Activated T-cell treated with anti-CD3 and anti-CD28 coated beads for 48 hours (primary cell): ENCODE measurements at places on chromosomes 7 and 10.
A peak's percentile ranks its signal among the peaks of the same experiment; 100 is the strongest.

DNA sequence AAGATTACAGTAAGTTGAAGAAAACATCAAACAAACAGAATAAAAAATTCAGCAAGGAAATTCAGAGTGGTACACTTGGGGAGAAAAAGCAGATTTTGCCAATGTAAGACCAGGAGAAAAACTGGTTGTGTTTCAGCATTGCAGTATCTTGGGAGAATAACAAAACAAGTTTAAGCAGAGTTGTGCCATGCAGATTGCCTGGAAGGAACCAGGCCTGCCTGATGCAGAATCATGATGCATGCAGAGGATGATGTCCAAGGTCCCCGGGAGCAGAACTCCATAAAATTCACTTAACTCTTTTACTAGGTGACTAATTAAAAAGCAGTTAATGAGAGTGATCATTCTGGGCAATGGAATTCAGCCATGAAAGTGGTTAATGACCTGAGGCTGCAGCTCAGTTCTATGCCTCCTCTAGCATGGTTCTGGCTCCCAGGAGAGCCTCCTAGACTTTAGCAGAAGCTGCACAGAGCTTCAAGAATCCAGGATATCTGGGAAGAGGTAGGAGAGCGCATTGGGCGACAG is 379.7 kb upstream of the C7orf33 start:
- no peak for DNase-seq

DNA sequence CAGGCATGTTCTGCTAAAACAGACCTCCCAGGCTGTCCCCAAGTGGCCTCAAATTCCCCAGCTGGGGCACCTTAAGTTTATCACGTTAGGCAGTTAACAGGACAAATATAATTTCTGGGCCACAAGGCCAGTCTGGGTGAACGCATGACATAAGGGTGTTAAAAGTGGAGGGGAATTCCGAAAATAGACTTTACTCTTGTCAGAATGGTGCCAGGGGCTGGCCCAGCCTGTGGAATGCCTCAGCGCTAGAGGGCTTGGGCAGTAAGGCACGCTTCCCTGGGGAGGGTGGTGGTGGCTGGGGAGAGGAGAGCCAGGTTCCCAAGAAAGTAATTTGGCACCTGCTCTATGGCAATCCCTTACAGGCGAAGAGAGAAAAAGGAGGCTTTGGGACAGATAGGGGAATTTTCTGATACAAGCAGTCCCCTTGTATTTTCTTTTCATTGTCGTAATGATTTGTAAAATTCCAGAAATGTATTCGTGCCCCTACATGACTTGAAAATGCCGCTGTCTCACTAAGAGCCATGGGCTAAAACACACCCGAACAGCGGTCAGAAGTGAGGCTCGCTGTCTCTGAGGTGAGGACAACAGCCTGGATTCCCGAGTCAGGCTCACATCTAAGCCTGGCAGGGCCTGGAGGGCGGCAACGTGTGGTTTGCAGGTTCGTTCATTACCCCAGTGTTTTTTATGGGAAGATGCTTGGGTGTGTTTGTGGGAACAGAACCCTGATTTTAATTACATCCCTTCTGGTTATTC is 463.2 kb upstream of the GALNT17 start:
- no peak for DNase-seq

DNA sequence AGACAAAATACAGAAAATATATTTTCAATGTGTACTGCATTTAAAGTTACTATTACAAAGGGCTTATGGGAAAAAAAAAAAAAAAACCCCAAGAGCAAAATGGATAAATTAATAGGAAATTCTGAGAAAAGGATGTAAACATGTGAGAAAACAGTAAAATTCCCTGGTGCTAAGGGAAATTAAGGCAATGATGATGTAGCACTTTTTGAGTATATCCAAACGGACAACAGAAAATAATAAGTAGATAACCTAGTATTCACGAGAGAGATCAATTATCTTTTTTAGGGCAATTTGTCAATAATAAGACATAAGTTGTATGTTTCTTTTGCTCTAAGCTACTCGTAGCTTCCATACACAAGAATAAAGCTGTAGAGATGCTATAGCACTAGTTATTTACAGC is 80.2 kb downstream of the PARD3 start:
- no peak for DNase-seq

GRCh38 chr10:14003517-14004184 is 327.1 kb downstream of the FRMD4A start:
- no peak for DNase-seq

DNA sequence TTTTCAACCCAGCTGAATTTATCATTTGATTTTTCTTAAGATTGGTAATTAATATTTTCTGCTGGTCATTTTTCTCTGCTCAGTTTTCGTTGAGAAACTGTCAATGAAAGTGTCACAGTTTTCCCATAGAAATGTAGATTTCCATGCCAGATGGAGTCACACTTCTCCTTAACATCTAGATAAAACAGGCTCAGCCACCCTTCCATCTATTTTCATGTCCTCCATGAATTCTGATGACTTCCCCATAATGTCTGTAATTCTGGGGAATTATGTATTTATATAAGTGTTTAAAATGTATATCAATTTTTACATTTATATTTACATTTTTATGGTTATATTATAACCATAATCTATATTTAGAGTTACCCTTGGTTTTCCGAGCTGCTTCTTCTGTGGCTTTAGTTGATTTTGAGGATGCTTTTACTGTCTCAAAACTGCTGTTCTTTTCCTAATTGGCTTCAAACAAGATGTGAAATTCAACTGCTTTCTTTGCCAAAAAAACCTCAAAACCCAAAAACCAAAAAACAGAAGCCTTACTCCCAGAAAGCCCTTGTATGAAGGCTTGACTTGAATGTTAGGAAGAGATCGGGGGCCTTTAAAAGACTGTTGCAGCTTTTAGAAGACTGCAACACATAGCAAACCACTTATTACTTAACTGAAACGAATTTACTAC is 95.4 kb upstream of the CDCA7L start:
- no peak for DNase-seq

- DNase-seq, result no peak
Measured at GRCh38 chr10:98135222-98135899, 904 bp downstream of the R3HCC1L start.

- DNase-seq, result no peak
Measured at GRCh38 chr7:22579961-22580360, 80.0 kb upstream of the STEAP1B start.

GRCh38 chr7:81687062-81687461 is 82.8 kb downstream of the HGF start:
- DNase-seq, result no peak

DNA sequence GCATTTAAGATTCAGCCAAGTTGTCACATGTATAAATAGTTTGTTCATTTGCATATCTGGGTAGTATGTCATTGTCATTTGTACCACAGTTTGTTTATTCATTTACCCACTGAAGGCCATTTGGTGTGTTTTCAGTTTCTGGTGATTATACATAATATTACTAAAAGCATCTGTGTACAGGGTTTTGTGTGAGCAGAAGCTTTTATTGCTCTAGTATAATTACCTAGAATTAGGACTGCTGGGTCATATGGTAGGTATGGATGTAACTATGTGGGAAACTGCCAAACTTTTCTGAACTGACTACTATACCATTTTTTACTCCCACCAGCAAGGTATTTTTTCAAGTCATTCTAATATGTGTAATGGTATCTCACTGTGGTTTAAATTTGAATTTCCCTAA is 584.0 kb upstream of the GHITM start:
- DNase-seq, result no peak

DNA sequence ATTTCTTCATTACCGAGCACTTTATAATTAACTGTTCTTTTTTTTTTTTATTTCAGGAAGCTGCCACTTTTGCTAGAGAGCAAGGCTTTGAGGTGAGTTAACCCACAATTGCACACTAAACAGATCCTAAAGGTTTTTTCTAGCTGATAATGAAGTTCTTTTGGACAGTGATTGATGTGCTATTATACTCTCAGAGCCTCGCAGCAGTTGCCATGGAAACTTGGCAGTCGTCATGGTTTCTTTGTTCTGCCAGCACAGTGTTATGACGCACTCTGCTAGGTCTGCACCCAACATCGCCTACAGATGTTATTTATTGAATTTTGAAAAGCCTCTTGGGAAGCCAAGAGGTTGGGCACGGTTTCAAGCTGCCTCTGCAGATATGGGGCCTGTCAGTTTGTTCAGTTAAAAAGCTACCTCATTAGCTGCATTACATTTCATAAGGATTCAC is 237.2 kb upstream of the KAT6B start:
- peak; percentile 67 for DNase-seq

DNA sequence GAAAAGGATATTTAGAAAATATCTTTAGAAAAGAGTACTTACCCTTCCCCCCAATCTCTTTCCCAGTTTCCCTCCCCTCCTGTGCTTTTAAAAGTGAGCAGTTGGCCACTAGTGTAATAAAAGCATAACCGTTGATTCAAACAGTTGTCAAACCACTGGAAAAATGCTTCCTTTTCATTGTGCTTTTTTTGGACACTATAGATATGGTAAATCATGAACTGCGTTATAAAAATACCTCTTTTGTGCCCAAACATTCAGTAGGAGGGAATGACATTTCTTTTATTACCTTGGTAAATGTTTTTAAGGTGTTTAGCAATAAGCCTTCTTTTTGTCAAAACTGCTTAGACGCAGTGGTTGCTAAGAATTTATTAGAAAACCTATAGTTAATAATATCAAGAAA is 232.4 kb downstream of the SLC25A13 start:
- no peak for DNase-seq

GRCh38 chr7:7761974-7762779 is 43.8 kb upstream of the RPA3 start:
- no peak for DNase-seq

- no peak for DNase-seq
Measured at GRCh38 chr7:151736403-151736909, 140.5 kb downstream of the PRKAG2 start.

- no peak for DNase-seq
Measured at GRCh38 chr10:34941471-34942357, 126.6 kb upstream of the PARD3 start.

GRCh38 chr7:73308074-73308664 is 457 bp downstream of the NSUN5 start:
- DNase-seq, result no peak

- DNase-seq, result no peak
Measured at GRCh38 chr10:6297951-6298381, 95.2 kb downstream of the PFKFB3 start.

GRCh38 chr7:78014401-78014800 is 215.8 kb downstream of the PHTF2 start:
- DNase-seq, result no peak

- DNase-seq, result no peak
Measured at GRCh38 chr7:14690075-14690474, 212.5 kb downstream of the DGKB start.

DNA sequence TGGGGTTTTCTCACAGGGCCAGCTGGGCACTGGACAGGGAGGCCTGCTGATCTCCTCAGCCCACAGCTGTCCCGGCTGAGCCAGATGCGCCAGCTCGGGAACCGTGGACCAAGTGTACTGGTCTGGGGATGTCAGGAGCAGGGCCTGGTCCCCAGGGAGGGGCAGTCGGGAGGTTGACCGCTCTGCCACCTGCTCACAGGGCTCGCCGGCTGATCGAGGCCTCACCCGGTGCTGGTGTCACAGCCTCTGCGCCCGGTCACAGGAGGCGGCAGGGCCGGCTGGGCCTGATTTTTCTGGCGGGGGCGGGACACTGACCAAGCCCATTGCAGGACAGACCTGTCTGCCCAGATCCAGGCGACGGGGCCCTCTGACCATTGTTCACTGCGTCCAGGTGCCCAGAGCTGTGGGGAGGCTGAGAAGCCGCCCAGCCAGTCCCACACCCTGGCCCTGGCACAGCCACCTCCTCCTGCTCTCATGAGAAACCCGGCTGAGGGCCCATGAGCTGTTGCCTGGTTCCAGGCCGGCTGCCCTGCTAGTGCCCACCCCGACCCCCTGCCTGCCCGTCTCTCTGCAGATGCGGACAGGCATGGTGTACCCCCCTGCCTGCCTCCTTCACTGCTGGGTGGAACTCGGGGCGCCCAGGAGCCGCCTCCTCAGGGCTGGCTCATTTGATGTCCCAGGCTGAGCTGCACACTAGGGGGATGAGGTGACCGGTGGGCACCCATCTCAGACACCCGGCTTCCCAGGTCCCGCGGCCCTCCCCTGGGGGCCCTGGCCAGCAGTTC is 3.0 kb upstream of the TMEM184A start:
- no peak for DNase-seq

- no peak for DNase-seq
Measured at GRCh38 chr7:118583641-118584040, 359.1 kb downstream of the ANKRD7 start.

DNA sequence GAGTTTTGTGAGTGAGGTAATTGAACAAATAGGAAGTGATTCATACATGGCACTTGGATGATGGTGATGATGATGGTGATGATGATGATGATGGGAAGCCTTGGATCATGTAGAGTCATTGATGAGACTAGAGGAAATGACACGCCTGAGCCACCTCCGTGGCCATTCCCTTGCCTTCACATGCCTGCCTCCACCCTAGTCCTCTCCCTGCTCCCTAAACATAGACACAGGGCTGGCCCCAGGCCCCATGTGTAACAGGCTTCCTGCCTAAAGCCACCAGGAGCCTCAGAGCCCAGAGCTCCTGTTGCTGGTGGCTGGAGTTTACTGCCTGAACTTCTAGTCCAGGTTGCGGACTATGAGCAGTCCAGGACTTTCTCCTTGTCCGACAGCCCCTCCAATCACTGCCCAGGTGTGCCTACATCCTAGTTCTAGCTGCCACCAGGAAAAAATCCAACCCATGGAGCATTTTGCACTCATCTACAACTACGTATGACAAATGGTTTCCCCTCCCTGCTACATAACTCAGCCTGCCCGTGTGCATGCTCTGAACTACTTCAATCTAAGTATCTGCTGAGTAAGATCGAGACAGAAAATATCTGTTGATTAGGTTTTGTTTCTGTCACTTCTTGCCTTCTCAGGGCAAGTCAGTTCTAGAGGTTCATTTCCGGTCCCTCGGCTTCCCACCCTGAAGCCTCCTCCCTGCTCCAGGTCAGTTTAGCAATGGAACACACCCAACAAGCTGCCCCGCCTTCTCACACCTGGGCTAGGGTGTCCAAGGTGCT is 35.5 kb upstream of the KDM7A start:
- DNase-seq, result no peak

- no peak for DNase-seq
Measured at GRCh38 chr7:117674617-117675016, 194.8 kb downstream of the CFTR start.

DNA sequence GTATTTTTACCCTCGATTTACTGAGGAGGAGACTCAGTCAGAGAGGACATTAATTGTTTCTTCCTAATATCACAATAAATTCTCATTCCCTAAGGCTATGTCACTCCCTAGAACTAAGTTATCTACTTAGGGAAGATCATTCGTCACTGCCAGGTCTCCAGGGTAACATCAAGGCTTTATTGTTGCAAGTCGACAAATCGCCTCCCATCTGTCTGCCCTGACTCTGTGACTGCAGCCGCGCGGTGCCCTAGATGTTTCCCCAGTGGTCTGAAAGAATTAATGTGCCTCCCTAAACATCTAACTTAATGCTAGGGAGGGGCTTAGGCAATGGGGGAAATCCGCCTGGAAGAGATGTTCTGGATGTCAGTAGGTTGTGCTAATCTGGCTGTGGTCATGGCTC is 558.8 kb upstream of the C7orf33 start:
- no peak for DNase-seq

GRCh38 chr7:151311294-151311864 is 30.2 kb upstream of the NUB1 start:
- peak; percentile 8 for DNase-seq

- no peak for DNase-seq
Measured at GRCh38 chr7:5117095-5117970, 71.7 kb downstream of the RBAK start.

- peak; percentile 4 for DNase-seq
Measured at GRCh38 chr7:36475381-36475780, 85.7 kb downstream of the ANLN start.
